ENCODE measurements at places on chromosomes 7 and 10.
A peak's percentile ranks its signal among the peaks of the same experiment; 100 is the strongest.

DNA sequence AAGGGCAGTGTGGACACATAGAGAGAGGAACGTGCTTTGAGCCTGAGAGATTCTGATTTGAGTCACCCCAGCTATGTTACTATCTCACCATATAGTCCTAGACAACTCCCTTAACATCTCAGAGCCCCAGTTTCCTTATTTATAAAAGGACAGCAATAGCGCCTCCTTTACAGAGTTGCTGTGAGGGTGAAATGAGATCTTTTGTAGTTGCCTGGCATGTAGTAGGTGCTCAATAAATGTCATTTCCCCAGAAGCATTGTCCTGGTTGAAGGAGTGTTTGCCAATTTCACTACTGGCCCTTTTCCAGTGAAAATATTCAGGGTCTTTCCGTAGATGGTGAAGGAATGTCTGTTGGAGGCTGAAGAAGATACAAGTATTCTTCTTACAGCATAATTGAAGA, 51.3 kb upstream of the FAM180A start:
- no peak for DNase-seq

DNA sequence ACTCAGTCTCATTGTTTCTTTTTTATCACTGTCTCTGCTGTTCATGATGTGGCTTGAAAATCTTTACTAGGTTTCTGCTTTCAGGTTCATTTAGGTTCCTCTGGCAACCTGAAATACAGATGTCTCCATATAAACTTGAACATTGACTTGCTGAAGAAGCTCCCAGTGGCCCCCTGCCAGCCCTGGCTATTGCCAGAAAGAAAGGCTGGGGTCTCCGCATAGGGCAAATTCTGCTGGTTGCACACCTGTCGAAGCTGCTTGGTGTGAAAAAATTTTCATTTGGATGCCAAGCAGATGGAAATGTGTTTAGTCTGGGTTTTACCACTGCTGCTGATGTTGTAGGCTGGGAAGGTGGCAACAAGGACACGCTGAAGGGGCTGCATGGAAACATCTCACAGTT, 826.7 kb upstream of the GHITM start:
- no peak for DNase-seq

DNA sequence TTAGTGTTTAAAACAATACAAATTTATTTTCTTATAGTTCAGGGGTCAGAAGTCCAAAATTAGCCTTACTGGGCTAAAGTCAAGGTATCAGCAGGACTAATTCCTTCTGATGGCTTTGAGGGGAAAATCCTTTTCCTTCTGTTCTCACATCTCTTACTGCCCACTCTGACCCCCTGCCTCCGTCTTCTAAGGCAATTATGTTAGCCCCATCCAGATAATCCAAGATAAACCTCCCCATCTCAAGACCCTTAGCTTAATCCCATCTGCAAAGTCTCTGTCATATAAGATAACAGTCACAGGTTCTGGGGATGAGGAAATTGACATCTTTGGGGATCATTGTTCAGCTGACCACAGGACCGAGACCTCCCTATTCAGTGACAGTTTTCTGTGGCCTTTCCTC, 22.3 kb downstream of the MACROH2A2 start:
- no peak for DNase-seq

DNA sequence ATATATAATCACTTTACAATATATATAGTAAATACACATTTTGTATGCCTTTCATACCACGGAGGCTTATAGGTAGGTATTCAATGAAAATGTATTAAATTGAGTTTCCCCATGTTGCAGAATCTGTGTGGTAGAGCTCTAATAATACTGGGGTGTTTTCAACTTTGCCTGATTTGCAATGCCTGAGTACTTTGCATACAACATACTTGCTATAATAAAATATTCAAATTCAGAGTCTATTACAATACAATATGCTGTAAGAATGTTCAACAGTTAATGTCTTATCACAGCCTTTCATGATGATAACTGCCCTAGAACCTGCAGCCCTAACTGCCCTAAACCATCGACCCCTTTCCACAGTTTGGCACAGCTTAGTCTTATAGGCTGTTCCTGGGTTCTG, 114.6 kb downstream of the DGKI start:
- no peak for DNase-seq

DNA sequence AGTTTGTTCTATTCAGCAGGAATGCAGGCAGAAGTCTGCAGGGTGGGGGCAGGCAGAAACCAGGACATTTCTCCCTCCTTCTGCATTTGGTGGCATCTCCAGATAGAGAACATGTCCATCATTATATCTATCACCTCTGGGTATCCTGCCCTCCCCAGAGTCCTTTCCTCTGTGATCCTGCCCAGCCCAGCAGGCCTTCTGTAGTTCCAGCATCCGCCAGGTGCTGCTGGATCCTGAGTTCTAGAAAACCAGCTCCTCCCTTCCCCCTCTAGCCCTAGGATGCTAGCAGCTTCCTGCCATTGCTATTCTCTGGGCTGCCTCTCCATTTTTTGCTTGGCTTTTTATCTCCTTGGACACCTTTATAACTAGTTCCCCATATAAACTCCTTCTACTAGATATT, 180.3 kb downstream of the KCNMA1 start:
- DNase-seq: no peak

DNA sequence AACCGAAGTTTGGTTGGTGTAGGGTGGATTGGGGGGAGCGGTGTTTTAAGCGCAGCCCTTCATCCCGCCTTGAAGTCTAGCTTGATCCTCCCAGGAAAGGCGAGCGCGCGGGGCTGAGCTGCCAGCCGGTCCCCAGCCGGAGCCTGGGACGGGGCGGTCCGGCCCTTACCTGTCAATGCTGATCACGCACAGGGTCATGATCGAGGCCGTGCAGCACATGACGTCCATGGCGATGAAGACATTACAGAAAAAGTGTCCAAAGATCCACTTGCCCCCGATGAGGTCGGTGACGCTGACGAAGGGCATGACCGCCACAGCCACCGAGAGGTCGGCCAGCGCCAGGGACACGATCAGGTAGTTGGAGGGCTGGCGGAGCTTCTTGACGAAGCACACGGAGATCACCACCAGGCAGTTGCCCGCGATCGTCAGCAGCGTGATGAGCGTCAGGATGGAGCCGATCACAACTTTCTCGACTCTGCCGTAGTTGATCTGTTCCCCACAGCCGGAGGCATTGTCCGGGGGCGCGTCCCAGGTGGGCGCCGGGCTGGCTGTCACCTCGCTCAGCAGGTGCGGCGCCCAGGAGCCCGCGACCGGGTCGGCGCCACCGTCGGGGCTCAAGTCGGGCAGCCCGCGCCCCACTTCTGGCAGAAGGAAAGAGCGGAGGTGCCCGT, 740 bp downstream of the HTR7 start:
- DNase-seq: no peak

DNA sequence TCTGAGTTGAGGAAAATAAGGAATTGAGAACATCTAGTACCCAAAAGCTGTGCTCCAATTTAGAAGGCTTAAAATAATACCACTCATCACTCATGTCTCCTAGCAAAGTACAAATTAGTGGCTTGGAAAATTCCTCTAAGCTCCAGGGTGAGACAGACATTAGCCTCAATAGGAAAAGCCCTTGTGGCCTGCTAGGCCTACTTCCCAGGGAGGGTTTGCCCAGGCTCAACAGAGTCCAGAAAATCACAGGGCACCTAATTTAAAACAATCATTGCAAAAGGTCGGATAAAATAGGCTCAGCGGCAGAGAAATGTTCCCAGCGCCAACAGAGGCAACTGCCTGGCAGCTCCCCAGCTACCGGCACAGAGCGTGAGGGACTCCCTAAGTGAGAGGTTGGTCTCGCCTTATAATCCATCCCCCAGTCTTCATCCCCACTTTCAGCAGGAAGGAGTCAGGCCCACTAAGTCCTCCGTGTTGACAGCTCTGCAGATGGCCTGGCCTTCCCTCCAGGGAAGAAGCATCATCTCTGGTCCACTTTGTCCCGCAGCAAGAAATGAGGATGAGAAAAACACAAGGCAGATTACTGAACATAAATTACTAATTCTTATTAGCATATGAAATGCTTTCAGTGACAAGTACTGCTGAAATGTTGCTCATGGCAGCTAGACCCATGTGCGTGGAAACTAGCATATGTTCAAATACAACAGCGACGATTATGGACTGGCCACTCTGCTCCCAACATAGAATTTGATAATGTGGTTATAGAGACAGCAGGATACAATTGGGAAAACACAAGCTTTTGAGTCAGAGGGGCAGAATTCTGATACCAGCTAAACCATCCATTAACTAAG, 1177.7 kb upstream of the AUTS2 start:
- no peak for DNase-seq

GRCh38 chr7:42686594-42687156, 225.2 kb downstream of the C7orf25 start:
- DNase-seq: no peak

GRCh38 chr10:58158806-58159205, 108.9 kb downstream of the IPMK start:
- no peak for DNase-seq

- DNase-seq: no peak
These were observed 91.6 kb downstream of the UNCX start for GRCh38 chr7:1324028-1324900.

DNA sequence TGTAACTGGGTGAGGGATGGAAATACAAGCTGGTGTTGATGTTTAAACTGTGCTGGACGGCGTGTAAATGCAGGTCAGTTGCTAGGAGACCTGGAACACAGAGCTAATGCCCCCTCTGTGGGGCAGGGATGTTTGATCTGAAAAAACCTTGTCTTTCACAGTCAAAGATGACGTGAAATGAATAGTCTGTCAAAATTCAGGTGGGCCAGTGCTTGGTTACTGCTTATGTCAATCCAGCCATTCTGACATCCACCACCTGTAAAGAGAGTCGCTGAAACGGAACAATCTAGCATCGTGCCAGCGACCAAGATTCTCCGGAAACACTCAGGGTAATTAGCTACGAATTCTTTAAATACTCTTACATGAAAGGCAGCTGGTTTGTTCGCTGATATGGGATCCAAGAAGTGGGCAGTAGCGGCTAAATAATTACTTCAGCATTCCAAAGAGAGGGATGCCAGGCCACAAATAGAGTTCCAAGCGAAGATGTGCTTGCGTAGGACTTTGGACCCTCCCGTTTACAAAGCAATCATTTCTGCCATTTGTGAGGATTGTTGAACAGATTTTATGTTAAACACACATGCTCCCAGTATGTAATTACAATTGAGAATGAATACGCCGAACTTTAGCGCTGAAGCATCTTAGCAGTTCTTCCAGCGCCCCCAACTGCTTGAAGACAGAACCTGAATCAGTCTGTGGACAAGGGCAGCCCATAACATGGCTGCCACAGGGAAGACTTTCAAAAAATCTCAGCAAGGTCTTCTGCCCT, 7.3 kb upstream of the ASB4 start:
- DNase-seq: peak; percentile 32

DNA sequence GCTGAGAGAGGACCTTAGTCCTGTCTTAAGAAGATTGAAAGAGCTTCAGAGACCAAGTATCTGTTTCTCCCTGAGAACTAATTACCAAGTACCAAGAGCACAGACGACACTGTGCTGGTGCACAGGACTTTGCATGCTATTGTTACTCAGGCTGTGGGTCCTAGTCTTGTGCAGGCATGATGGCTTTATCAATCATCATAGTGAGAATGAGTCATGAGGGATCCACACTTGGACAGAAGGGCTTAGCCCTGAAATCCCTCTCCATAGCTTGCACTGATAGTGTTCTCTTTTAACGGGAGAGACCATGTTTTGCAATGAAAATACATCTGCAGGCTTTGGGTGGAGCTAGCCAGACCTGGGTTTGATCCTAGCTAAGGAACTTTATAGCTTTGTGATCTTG, 93.3 kb downstream of the SORCS3 start:
- DNase-seq: peak; percentile 63

DNA sequence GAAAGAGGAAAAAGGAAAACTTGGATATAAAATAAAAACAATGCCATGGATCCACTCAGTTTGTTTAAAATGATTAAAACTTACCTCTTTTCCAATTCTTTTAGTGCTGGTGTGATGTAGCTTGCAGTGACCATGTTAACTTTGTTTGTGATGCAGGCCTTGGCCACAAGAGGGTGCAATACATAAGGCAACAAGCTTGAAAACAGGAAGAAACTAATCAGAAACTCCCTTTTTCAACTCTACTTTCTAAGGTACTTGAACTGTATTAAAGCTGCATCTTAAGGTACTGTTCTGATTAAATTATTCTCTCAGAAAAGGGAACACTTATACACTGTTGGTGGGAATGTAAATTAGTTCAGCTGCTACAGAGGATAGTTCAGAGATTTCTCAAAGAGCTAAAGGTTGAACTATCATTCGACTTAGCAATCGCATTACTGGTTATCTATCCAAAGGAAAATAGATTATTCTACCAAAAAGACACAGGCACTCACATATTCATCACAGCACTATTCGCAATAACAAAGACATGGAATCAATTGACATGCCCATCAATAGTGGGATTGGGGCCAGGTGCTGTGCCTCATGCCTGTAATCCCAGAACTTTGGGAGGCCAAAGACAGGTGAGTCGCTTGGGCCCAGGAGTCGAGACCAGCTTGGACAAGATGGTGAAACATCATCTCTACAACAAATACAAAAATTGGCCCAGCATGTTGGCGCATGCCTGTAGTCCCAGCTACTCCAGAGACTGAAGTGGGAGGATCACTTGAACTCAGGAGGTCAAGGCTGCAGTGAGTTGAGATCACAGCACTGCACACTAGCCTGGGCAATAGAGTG, 50.9 kb downstream of the AASS start:
- DNase-seq: peak; percentile 80

GRCh38 chr10:26951650-26952049, 90.9 kb upstream of the ABI1 start:
- no peak for DNase-seq

GRCh38 chr7:115689941-115690340, 340.6 kb downstream of the TFEC start:
- no peak for DNase-seq

DNA sequence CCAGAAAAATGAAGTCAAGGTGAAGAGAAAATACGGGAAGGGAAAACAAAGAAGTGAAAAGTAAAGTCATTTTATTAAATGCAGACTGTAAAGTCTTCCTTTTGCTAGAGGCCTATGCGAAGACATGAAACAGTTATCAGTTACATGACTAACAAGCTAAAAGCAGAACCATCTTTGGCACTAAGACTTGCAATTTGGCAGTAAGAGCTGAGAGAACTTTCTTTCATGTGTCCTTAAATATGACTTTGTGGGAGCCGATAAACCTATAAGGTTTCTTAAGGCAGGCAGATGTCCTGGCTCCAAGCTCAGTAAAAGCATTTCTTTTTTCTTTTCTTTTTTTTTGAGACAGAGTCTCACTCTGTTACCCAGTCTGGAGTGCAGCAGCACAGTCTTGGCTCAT, 10.4 kb downstream of the ANLN start:
- DNase-seq: no peak

DNA sequence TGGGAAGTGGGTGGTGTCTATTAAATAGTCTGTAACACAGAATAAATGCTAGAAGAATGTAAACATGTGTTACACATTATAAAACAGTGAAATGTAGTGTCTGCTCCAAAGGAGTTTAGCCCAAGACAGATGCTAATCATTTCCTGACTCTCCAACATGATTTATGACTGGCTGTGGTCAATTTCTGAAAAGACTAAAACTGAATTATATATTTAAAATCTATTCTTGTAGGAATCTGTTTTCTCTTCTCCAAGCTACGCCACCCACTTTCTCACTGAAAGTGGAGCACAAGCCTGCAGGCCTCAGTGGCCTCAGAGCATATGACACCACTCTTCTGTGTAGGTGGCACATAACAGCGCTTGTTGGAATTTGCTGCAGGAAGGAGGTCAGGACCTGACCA, 44.4 kb downstream of the CTTNBP2 start:
- no peak for DNase-seq

- peak; percentile 54 for DNase-seq
These were observed 209.1 kb downstream of the CCSER2 start for GRCh38 chr10:84537447-84537931.
